ENCODE measurements at places on chromosomes 1 and 21.

DNA sequence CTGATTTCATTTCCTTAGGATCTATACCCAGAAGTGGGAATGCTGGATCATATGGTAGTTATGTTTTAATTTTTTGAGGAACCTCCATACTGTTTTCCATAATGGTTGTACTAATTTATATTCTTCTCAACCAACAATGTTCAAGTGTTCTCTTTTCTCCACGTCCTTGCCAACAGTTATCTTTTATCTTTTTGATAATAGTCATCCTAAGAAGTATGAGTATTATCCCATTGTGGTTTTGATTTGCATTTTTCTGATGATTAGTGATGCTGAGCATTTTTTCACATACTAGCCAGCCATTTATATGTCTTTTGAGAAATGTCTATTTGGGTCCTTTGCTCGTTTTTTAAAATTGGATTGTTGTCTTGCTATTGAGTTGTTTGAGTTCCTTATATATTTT lies 38.5 kb downstream of the ABCD3 start:
- DNase-seq, result no peak

GRCh38 chr1:239209591-239209990 lies 176.8 kb upstream of the CHRM3 start:
- no peak for DNase-seq

DNA sequence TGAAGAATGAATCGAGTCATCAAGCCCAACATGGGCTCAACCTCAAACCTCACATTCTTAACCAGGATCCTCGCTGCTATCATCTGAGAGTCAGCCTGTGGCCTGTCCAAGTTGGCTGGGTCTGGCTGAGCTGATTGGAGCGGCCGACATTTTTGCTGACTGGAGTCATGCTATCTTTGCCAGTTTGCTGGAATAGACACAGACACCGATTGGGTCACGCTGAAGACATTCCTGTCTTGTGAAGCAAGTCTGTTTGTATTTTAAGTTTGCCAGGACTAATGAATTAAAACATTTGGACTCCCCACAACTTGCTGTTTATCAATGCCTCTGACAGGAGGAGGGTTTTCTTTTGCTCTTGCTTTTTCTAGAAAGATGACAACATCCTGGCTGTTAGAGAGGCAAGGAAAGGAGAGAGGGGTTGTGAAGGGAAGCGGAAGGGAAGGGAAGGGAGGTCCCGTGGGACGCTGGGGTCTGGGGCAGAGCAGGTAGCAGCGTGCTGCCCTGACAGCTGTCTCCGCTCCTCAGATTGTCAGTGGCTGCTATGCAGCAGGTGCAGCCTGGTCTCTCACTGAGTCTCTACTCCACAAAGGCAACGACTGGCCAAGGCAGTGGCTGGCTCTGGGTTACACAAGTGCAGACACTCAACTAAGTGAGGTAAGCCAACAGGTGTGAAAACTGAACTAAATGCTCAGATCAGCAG lies at the start of gene MAP3K7CL:
MAP3K7CL (plus strand) TSS at position 375 of the 700 bp plus-strand sequence. CDS start 2,701 bp downstream, outside the sequence.
- DNase-seq, result no peak

DNA sequence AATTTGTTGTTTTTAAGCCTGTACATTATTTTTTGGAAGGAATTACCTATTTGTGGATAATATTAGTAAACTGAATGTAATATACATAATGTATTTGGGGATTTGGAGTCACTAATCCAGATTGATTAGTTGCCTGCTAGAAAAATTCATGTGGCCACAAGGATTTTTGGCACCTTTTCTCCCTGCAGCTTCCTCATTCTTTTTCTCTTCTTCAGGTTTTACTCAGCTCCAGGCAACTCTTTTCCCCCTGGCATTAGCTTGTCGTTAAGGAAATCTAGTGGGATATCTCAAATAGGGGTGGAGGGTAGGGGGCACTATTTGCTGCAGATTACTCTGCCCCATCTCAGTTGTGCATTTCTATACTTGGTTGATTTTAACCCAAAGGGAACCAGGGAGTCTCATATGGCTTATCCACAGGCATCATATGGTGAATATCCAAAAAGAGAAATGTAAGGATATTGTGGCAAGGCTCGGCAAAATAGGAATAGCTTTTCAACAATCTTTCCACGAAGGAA lies 203.1 kb downstream of the NFIA start:
- DNase-seq, result peak; percentile 26

GRCh38 chr1:227357171-227357926 lies 39.1 kb upstream of the CDC42BPA start:
- DNase-seq, result no peak

GRCh38 chr1:170001266-170001665 lies 73.2 kb downstream of the KIFAP3 start:
- DNase-seq, result no peak

DNA sequence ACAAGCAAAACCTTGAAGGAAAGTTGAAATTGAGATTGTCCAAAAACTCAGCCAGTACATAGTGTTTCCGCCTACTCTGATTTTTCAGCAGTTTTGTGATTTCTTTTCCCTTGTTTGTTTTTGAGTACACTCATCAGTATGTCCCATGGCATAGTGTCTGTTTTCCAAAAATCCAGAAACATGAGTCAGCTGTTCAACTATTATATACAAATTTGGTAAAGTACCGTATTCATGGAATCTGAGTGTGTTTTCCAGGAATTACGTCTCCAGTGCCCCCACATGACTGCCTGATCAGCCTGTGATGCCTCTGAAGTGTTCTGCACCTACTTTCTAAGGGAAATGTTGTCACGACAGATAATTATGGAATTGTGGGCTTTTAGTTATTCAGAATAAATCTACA lies 186.8 kb downstream of the LTN1 start:
- no peak for DNase-seq

DNA sequence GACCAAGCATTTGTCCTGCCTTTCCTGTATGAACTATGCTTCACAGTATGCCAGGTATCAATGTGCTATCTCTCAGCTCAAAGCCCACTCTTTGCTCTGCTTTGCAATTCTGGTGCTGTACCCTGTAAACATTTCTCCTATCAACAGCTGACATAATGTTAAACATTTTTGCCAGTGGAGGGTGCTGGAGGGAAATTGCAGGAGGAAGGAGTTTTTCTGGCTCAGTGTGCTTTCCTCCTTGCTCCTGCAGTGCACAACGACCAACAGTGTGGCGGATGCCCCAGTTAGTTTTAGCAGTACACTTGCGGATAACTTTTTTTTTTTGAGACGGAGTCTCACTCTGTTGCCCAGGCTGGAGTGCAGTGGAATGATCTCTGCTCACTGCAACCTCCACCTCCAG lies 67.1 kb upstream of the PTGFRN start:
- DNase-seq, result peak; percentile 59

GRCh38 chr1:99010679-99011078 lies 6.0 kb upstream of the PLPPR5 start:
- no peak for DNase-seq

GRCh38 chr1:172627702-172628101 lies 31.2 kb upstream of the FASLG start:
- no peak for DNase-seq

DNA sequence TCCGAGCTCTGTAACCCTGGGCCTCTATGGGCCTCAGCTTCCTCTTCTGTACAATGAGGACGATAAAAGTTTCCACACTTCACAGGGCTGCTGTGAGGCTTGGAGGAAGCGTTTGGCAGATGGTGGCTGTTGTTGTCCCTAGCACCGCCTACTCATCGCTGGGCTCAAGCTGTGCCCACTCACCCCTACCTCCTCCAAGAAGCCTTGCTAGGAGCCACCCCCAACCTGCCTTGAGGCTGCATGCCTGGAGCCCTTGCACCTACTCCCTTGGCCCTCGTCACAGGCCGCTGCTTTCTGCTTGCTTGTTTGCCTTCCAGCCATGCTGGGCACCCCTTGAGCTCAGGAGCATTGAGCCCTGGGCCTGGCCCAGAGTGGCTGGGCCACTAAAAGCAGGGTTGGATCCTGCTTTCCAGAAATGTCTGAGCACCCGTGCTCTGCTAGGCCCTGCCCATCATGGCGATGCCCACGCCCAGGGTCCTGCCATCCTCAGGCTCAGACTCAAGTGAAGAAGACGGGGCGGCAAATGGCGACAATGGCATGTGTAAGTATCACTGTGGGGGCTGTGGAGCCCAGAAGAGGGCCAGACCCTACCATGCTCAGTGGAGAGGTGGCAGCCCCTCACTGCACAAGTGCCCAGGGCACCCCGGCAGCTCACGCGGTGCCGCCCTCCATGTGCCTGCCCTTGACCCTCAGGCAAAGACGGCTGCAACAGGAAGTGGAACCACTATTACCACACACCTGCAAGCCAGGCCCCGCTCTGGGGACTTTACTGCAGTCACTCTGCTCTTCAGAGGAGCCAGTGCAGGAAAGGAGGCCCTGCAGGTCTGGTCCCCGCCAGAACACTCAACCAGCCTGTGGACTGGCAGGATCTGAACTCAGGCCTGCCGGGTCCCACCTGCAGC lies 9.5 kb downstream of the SH3BGRL3 start:
- no peak for DNase-seq

DNA sequence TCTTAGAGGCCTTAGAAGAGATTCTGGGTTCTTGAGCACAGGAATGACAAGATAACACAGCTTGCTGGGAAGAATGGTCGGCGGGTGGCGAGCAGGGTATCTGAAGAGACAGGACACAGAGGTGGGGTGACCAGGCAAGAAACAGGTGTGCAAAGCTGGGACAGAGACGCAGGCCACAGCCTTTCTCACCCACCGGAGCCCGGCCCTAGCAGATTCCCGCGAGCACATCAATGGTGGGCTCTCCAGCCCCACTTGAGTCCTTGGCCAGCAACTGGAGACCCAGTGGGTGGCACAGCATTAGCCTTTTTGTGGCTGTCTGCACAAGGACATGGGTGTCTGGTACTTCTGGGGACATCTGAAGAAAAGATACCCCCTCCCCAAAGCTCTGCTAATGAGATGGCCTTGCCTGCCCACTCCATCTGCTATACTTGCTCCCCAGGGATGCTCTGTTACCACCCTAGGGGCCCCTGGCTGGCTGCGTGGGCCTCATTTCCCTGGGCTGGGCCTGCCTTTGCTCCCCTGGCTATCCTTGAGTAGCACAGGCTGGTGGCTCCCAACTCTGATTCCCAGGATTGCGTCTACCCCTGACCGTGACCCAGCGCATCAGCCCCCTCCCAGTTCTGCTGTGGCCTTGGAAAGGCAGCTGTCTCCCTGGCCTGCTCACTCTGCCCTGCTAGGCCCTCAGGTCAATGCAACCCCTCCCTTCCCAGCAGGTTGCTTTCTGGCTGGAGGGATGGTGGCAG lies 127.2 kb upstream of the ADAR start:
- no peak for DNase-seq

- no peak for DNase-seq
These were observed 51.7 kb downstream of the ITPKB start for GRCh38 chr1:226687426-226687825.

DNA sequence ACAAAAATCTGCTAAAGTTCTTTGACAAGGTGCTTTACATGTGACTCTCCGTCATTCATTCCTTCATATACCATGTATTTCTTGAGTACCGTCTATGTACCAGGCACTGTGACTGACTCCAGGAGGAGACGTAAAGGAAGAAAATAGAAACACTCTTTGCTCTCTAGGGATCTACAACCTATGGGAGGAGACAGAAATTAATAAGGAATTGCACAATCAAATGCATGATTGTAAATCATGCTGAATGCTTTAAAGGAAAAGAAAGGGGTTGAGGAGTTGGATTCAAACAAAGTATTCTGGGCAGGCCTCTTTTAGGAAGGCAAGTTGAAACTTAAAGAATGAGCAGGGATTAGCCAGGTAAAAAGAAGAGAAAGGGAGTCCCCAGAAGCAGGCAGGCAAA lies 239.1 kb upstream of the FGGY start:
- no peak for DNase-seq

DNA sequence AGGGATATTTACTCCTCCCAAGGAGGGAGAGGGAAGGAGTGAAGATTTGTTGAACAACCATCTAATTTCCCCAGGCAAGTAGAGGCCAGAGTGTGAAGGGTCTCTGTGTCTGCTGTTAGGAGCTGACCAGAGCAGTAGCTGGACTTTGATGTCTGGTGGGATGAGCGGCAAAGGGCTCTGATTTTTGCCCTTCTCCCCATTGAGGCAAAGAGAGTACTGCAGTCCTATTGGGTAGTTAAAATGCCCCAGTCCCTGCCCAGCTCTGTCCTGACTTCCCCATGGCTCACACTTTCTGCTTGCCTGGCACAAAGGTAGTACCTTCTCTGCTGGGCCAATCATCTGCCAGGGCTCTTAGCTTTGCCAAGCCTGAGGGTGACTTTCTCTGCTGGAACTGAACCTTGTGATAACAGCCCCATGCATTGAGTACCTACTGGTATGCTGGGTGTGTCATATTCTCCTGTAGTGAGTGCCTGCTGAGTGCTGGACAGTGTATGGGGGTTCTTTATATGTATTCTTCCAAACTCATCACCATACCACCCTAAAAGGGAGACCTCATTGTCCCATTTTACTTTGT lies 64.0 kb upstream of the SELENON start:
- DNase-seq, result no peak

GRCh38 chr1:174626031-174627025 lies 178.6 kb downstream of the GPR52 start:
- no peak for DNase-seq

- no peak for DNase-seq
These were observed 6.7 kb upstream of the CAMK2N1 start for GRCh38 chr1:20492751-20493150.

DNA sequence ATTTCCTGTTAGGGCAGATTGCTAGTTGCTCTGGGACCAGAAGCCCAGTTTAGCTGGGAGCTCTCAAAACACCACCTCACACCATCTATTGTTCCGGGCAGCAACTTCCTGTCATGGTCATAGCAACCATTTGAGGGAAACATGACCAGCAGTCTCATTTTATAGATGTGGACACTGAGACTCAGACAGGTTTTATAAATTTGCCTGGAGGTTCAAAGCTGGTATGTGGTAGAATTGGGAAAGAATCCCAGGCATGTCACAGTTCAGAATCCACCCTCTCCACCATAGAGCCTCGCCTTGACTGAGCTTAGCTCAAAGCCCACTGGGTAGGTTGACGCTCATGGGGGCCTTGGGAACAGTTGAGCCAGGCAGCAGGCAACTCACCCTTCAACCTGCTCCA lies 14.0 kb upstream of the TRIM67 start:
- DNase-seq, result no peak

GRCh38 chr1:63323865-63324778 lies 1.8 kb downstream of the FOXD3 start:
- DNase-seq, result no peak

DNA sequence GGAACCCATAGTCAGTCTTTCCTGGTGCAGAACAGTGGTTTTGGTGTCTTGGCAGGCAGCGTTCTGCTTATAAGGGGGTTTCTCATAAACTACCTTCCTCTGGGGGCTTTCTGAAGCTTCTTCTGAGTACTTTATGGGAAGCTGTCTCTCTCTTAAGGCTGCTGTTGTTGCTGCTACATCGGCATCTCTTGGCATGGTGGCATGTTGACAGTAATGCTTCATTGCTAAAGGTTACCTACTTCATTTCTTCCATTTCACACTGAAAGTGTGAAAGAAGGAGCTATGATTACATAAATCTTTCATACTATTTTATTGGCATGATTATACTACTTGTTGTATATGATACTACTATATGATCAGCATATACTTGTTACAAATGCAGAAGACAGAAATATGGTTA lies 6.3 kb upstream of the MAP10 start:
- DNase-seq, result no peak
